ENCODE measurements at places on chromosomes 6 and 20.
A peak's percentile ranks its signal among the peaks of the same experiment; 100 is the strongest.

GRCh38 chr6:13668291-13668928 lies 43.2 kb downstream of the RANBP9 start:
- no peak for DNase-seq

- no peak for DNase-seq
Measured at GRCh38 chr6:53486679-53487078, 58.2 kb downstream of the GCLC start.

DNA sequence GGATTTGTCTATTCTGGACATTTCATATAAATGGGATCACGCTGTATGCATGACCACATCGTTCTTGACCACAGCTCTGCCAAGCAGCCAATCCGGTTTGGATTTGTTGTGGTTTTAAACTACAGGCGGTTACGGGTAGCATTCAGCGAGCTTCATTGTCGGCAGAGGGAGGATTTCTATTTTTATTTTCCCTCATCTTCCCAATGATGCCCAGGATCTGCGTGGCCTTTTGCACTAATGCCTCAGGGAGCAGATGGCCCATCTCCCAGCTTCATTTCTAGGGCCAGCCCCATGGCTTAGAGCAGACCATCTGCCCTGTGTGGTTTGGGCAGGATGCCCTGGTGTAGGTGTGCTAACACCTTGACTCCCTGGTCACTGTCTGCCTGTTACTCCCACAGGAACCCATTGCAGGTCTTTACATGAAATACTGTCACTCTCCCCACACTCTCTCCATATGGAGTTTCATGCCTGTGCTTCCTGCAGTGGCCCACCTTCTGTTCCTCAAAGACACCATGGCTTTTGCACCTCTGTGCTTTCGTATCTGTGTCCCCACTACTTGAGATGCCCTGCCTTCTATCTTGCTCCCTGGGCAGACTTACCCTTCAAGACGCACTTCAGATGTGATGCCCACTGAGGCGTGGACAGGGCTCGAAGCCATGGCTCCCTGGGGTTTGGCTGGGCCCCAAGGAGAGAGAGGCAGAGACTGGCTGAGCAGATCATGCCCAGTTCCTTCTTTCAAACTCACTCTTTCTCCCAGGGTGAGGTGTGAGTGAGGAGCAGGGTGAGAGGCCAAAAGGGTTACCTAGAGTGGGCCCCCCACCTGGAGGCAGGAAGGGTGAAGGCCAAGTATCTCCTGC lies 26.0 kb downstream of the SDCBP2 start:
- DNase-seq = no peak

DNA sequence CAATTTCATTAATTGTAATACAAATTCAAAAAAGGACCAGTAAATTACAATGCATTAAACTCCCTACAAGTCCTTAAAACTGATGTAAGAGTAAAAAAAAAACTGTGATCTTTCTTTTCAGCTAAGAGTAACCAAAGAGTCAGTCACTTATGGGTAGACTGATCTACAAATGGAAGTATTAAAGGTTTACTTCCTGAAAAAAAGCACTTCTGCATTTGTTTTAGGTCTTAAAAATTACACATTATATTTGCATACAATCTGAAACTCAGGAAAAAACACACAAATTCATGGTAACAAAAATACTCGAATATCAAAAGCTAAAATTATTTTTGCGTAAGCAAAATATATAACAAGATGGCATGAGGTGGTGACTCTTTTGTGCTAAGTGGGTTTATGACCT lies 23.5 kb downstream of the USP49 start:
- DNase-seq = no peak

DNA sequence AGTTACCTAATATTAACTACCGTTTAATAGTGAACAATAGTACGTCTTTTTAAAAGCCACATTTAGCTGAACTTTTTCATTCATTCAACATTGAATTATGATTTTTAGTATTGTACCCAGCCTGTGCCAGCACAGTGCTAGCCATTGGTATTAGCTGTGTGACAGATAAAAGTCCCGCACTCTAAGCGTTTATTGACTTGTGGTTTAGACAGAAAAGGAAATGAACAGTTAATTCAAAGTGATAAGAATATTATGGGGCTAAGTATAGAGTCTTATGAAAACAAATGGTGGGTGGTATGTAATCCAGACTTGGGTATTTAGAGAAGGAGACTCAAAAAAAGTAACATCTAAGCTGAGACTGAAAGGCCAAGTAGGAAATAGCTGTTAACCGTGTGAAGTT lies 202.3 kb downstream of the RPS12 start:
- no peak for DNase-seq

GRCh38 chr6:11494786-11495564 lies 42.6 kb upstream of the TMEM170B start:
- DNase-seq = no peak

- no peak for DNase-seq
Measured at GRCh38 chr20:37223053-37223452, 38.6 kb downstream of the GHRH start.

DNA sequence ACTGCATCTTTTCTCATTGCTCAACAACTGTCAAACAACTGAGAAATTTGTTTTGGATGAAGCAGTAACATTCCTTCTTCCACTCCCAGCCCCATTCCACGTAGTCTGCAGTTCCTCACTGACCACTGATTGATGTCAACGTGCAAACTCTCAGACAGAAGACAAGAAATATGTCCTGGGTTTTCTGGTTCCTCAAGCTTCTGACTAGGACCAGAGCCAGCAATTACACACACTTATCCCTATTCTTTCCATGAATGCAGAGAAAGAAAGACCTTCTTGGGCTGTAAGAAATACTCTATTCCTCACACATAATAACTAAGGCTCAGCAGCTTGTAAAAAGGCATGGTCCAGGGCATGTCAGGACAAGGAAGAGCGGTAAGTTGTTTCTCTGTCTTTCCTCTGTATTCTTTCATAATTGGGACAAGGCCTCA lies 790.1 kb upstream of the SLC35B3 start:
- DNase-seq = no peak

GRCh38 chr6:144944106-144944505 lies 659.0 kb downstream of the UTRN start:
- no peak for DNase-seq

DNA sequence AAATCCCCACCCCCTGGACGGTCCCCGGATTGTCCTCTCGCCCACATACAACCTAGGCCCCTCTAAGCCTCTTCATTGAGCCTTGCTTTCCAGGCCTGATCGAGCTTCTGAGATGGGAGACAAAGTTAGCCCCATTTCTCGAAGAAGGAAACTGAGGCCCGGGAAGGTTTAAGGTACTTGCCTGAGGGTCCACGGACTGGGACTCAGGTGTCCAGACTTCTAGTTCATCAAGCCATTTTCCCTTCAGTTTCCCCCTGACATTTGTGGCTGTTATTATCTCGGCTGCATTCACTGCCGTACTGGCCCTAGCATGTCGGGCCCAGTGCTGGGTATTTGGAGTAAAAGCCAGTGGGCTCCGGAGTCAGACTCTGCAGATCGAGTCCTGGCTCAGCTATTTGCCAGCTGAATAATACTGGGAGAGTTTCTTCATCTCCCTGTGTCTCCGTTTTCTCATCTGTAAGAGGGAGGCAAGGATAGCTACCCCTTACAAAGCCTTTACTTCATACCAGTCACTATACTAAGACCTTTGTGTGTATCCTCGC lies 633 bp downstream of the RPRD1B start:
- DNase-seq = no peak

- DNase-seq = no peak
Measured at GRCh38 chr20:47610247-47610944, 108.7 kb downstream of the NCOA3 start.

- peak; percentile 82 for DNase-seq
Measured at GRCh38 chr20:884983-885952, 30.9 kb downstream of the ANGPT4 start.

GRCh38 chr6:109595998-109596397 lies 95.0 kb downstream of the AK9 start:
- DNase-seq = no peak

DNA sequence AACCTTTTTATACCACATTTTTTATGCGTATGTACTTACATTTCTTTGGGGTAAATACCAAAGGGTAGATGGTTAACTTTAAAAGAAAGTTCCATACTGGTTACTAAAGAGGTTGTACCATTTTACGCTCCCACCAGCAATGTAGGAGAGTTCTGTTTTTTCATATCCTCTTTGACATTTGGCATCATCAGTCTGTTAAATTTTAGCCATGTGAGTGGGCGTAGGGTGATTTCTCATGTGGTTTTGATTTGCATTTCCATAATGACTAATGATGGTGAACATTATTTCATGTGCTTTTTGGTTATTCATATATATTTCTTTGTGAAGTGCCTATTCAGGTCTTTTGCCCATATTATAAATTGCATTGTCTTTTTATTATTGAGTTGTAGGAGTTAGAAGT lies 194.2 kb downstream of the PRL start:
- DNase-seq = no peak

GRCh38 chr6:109240370-109241084 lies 141.7 kb downstream of the CD164 start:
- no peak for DNase-seq

DNA sequence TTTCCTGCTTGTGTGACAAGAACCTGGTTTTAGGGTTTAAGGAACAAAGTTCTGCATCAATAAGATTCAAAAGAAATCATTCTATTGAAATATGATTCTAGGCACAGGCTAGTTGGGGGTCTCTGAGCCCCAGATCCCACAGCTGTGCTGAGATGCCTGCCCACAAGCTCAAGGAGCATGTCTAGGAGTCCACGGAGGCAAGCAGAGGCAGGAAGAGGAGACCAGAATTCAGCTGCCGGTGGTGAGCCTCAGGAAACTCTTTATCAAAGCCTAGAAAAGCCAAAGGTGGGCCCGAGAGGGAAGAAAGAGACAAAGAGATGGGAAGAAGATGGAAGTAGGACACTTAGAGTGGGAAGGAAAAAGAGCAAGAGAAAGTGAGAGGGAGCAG lies 40.7 kb upstream of the DDR1 start:
- no peak for DNase-seq

DNA sequence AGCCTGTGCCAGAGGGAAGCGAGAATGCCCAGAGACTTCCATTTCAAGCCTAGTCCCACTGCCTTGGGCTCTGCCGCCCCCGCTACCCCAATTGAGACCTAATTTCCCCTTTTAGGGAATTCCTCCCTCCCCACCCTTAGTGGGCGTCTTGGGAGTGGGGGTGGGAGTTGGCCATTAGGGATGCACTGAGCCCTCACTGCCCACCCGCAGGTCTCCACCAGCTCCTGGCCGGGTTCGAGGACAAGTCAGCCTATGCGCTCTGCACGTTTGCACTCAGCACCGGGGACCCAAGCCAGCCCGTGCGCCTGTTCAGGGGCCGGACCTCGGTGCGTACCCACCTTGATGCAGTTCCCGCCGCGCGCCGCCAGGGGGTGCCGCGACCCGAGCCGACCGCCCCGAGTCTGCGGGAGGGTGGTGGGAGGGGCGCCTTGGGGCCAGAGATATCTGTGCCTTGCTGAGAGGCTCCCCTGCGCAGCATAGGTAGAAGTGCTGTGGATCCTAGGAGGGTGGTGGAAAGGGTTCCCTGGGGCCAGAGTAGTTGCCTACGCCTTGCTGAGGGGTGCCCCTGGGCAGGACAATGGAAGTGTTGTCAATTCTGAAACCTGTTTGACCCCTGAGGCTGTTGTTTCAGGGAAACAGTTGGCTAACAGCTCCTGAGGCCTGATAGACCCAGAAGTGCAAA lies 9.2 kb downstream of the ITPA start:
- no peak for DNase-seq

GRCh38 chr6:24720131-24720603 lies 1.2 kb upstream of the C6orf62 start:
- peak; percentile 78 for DNase-seq

- DNase-seq = no peak
Measured at GRCh38 chr6:154558984-154559383, 48.5 kb upstream of the CNKSR3 start.

DNA sequence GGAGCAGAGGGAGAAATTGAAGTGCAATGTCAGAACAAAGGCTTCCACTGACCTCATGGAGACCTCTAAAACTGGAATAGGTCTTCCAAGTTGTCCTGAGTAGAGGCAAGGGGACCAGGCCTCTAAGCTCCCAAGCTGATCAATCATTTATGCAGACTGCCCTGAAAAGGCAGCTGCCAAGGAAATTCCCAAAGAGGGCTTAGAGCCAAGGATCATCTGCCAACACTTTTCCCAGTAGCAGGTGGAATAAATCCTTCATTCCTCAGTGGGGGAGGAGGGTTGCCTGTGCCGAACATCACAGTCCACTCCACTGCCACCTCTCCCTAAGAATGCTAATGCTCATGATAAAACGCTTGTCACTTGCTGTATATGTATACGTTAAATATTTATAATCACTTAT lies 29.3 kb upstream of the RALY start:
- no peak for DNase-seq

GRCh38 chr20:24379484-24379927 lies 89.9 kb upstream of the SYNDIG1 start:
- DNase-seq = peak; percentile 74

- peak; percentile 79 for DNase-seq
Measured at GRCh38 chr20:46562373-46563169, 12.1 kb upstream of the OCSTAMP start.

DNA sequence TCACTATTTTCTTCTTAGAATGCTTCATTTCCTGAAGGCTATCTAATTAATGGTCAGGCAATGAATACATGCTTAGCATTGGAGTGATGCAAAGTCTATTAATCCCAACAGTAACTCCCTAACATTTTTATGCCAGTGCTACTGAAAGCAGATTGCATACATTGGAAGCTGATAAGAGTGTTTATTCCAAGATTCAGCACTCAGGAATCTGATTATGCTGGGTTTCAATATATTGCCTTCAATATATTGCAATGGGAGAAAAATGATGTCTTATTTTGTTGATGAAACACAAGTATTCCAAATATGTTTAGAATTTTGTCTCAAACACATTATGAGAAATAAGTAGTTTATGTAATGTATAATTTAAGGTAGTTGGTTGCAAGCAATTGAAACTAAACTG lies 26.7 kb upstream of the TRDN start:
- DNase-seq = no peak

DNA sequence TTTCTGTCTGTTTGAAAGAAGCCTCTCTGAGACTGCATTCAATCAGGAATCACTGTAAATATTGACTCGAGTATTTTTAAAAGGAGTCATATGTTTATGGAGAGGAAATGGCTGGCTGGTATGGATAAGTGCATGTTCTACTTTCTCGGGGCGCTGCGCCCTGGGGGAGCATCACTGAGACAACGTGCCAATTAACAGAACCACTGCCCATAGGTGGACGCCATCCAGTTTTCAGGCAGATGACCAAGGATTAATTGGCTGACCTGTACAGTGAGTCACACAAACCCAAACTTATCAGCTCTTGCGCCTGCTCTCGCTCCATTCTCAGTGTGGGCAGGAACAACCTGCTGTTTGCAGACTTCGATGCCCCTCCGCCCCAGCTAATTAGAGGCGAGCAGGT lies 571.2 kb downstream of the QKI start:
- DNase-seq = no peak

DNA sequence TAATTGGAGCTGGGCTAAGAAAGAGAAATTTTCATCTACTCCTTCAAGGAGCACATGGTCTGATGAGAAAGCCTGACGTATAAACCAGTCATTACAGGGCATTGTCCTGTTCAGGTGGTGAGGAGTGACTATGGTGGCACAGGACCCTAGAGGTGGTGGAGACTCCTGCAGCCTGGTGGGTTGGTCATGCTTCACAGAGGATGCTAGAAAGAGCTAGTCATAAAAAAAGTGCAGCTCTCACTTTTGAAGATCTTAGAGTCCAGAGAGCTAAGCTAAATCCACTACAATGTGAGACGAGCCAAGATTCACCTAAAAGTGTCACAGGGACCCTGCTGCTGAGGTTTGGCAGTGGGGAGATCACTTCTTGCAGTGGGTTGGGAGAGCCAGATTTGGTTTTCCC lies 9.8 kb upstream of the ZNF831 start:
- no peak for DNase-seq

All from coronary artery (tissue), 2 donors.